ENCODE measurements at places on chromosomes 6 and 20.

DNA sequence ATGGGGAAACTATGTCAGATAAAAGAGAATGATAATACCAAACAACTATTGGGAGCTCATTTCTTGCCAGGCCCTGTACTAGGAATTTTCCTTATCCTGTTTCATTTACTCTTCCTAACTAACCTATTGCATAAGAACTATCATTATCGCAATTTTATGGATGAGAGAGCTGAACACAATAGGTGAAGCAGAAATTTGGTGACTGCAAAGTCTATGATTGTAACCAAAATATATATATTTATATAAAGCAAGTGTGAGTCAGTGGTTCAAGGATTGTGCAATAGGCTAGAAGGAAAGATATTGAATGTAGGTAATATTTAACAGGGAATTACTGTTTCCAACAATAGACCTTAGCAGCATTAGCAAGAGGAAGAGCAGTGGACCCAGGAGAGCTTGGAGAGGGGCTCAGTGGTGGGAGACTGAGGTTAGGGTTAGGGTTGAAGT lies 181.1 kb upstream of the TENT5A start:
- no peak for DNase-seq

- DNase-seq: no peak
These were observed 126.8 kb upstream of the TMEM170B start for GRCh38 chr6:11410539-11411307.

DNA sequence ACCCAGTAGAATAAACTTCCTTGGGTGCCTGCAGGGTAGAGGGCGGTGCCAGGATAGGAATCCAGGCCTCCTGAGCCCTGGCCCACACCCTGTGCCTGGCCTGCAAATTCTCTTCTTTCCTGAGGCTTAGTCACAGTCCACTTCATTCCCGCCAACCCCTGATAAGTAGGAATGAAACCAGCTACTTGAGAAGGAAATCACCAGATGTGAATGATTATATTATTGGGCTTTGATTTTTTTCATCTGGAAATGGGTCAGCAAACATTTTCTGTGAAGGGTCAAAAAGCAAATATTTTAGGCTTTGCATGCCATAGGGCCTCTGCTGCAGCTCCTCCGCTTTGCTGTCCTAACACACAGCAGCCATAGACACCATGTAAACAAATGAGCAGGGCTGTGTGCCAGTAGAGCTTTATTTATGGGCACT lies 50.2 kb downstream of the STK35 start:
- no peak for DNase-seq

DNA sequence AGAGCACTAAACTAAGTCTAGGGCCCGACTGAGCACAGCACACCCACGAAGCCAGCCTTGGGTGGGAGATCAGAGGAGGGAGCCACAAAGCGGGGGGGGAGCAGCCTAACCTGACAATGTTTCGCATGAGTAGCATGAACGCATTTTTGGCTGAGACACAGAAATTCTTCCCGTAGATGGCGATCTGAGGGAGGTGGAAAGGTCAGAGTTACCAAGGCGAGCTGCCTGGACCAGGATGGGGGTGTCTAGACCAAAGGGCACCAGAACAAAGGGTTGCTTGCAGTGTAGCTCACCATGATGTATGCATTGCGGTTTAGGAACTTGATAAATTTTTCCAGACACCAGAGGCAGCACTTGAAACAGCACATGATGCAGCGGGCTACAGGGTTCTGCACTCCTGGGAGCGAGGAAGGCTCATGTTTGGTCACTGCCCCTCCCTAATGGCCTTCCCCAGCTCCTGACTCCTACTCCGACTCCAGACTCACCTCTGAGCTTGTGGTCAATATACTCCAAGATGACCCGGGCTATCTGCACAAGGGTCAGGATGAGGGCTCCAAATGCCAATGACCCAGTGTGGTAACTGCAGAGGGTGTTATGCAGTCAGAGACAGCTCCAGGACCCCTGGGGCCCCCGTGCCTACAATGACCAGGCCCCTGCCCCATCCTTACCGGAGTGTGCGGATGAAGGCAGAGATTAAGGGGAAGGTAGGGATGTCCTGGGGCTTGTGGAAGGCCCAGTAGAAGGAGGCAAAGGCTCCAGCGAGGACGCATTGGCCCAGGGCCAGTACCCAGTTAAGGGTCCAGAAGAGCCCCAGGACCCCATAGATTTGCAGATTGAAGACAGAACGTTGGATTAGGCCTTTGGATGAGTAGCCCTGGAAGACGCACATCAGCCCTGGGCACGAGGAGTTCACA lies 2.8 kb upstream of the NEU1 start:
- no peak for DNase-seq

GRCh38 chr20:61299104-61299503 lies 47.0 kb downstream of the CDH4 start:
- no peak for DNase-seq

DNA sequence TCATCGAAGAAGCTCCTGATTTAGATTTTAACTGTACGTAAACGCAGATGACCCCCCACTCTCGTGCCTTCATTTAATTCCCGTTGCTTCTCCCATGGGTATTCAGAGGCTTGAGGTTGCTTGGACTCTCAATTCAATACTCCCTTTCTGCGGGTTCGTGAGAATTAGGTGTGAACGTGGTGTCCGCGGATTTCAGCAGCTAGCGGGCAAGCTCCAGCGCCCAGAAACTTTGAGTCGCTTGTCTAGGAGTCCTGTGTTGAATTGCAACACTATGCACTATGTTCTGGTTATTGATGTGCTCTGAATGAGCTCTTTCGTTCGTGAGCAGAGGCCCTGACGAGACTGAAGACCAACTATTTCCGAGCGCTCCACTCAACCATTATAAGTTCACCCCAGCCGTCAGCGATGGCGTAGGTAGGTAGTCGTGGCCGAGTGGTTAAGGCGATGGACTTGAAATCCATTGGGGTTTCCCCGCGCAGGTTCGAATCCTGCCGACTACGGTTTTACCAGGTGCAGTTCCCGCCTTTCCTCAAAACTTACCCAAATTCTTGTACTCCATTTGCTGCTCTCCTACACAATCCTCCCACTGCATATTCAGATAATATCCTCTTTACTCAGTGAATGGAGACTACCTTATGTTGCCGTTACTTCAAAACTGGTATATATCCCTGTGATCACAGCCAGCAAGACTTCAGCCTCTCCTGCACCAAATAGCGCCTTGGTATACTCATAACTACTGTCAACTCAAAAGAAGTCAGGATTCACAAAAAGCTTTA lies 72.6 kb upstream of the ZNF184 start:
- no peak for DNase-seq

DNA sequence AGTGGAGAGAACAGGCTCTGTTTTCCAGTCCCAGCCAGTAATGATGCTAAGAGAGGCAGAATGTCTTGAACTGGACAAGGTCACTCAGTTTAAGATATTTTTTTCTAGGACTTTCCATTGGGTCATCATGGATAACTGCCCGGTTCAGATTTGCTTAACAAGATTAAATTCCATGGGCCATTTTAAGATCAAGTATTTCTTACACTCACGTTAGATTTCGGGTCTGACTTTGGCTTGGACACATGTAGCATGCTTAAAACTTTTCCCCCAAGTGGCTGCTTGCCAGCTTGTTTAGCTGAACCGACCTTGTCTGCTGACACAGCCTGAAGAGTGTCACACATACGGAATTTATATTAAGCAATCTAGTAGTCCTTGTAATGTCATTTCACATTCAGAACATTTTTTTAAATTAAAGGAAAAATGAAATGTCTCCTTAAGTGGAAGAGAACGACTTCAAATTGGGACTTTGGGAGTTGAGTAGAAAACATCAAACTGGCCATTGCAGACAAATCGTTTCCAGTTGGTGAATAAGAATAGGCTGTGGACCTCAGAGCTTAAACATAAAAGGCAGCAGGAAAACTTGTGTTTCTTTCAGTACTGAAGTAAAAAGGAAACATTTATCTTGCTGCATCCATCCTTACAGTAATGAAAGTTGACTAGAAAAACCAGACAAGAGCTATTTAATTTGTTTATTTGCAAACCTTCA lies 29.0 kb downstream of the ARMC2 start:
- no peak for DNase-seq

- no peak for DNase-seq
These were observed 60.0 kb downstream of the PRL start for GRCh38 chr6:22236626-22237414.
